Renal cortical epithelial cell (primary cell): ENCODE measurements at places on chromosomes 2 and 18.
A peak's percentile ranks its signal among the peaks of the same experiment; 100 is the strongest.

DNA sequence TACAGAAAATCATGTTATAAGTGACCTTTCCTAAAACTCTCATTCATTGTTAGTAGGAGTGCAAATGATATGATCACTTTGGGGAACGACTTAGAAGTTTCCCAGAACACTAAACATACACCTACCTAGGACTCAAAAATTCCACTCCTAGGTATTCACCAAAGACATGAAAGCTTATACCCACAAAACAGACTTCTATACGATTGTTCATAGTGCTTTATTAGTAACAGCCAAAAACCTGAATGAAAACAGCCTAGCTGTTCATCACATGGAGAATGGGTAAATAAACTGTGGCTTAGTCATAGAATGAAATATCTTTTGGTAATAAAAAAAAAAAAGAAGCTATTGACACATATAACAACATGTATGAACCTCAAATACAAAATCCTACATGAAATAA, 8.8 kb downstream of the NOL10 start:
- DNase-seq: no peak

DNA sequence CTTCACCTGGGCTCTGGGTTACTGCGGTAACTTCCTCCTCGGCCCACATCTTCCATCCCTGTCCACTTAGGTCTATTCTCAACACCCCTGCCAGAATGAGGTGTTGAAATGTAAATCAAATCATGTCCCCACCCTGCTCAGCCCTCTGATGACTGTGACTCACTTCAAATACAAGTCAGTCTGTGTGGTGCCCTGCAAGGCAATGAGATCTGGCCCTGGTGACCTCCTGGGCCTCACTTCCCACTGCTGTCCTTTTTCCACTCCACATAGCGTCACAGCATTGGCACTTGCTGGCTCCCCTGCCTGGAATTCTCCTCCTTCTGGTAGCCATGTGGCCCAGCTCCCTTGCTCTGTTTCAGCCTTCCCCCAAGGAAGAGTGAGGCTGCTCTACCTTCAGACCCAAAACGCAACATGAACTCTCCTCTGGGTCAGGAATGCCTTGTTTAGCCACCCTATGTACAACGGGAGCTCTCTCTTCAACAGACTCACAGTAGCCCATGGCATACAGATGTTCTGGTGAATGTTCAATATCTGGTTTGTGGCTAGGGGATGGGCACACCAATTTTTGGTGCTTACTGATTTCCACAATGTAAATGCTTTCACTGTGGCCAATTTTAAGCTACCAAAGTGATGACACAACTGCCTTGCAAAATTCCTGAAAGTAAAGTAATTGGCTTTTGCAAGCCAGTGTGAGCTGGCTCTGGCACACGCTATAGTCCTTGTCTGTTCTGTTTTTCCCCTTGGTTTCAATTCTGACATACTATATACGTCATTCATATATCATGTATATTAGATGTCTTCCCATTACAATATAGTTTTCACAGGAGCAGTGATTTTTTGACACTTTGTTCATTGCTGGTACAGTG, 550.3 kb upstream of the HS6ST1 start:
- DNase-seq: no peak

GRCh38 chr2:239022437-239023260, 174.8 kb downstream of the TWIST2 start:
- DNase-seq: no peak

- DNase-seq: peak; percentile 46
Measured at GRCh38 chr2:37168217-37168981, 11.6 kb upstream of the EIF2AK2 start.

- no peak for DNase-seq
Measured at GRCh38 chr2:70981866-70982810, 3.7 kb downstream of the ANKRD53 start.

- DNase-seq: no peak
Measured at GRCh38 chr2:130871843-130872740, 35.4 kb downstream of the ARHGEF4 start.

DNA sequence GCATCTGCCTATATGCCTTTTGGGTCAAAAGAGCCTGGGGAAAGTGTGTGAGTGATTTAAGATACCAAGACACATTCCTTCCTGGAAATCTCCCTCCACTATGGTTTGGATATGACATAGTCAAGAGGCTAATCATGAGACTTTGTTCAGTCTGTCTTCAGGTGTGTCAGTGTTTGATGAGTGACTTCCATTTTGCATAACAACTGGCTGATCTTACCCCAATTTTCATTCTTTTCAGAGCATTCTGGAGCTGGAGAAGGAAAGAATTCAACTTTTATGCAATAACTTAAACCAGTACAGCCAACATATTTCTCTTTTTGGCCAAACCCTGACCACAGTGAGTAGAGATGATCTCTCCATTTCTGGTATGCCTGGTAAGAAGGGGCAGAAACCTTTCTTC, 39.4 kb downstream of the SPC25 start:
- no peak for DNase-seq

DNA sequence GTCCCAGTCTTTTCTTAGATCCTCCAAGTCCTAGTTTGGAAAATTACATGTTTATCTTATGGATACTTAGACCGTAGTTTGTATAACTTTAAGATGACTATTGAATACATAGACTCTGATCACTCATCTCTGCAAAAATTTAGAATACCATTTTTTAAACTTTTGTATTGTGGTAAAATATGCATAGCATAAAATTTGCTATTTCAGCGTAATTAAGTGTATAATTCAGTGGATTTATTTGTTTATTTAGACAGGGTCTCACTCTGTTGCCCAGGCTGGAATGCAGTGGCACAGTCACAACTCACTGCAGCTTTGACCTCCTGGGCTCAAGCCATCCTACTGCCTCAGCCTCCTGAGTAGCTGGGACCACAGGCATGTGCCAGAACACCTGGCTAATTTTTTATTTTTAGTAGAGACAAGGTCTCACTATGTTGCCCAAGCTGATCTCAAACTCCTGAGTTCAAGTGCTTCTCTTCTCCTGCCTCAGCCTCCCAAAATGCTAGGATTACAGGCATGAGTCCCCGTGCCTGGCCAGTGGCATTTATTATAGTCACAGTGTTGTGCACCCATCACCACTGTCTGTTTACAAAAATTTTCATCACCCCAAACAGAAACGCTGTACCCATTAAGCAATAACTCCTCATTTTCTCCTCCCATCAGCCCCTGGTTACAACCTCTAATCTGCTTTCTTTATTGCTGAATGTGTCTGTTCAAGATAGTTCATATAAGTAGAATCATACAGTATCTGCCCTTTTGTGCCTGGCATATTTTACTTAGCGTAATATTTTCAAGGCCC, 90.0 kb downstream of the MAP3K20 start:
- no peak for DNase-seq

DNA sequence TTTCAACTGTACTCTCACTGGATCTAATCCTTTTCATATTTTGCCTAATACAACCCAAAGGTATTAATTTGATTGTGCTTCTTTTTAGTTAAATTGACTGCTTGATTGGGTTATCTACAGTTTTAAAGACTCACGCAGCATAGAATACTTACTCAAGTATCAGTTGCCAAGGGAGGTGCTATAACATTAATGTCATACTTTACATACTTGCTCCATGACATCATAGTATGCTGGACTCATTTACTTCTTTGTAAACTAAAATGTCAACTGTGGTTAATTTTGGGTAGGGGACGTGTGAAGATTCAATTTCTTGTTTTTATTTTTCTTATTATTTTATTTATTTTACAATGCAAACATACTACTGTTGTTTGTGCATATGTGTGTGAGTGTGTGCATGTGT, 716.2 kb upstream of the VRK2 start:
- DNase-seq: peak; percentile 22

DNA sequence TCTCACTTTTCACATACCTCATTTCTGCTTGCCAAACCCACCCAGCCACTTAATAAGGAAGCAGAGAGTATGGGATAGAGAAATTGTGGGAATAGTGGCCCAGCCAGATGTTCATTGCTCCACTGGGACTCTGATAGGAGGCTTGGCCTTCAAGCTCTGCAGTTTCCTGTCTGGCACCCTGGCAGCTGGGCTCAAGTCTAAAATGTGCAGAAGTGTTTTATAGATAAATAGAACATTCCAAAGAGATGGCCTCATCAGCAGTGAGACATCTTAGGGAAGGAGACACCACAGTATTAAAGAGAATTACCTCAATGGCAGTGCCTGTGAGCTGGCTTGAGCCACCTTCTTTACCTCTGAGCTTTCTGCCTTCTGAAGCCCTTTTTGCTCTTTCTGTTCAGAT, 24.7 kb downstream of the COPS7B start:
- DNase-seq: peak; percentile 16

- DNase-seq: peak; percentile 19
Measured at GRCh38 chr2:88199912-88200682, 30.0 kb downstream of the THNSL2 start.

- peak; percentile 59 for DNase-seq
Measured at GRCh38 chr2:9941196-9941995, 10.1 kb upstream of the GRHL1 start.

- peak; percentile 96 for DNase-seq
Measured at GRCh38 chr2:46315103-46315890, 18.1 kb downstream of the EPAS1 start.

GRCh38 chr18:4842751-4843150, 354.3 kb downstream of the AKAIN1 start:
- no peak for DNase-seq
